ENCODE measurements at places on chromosomes 3 and 15.

DNA sequence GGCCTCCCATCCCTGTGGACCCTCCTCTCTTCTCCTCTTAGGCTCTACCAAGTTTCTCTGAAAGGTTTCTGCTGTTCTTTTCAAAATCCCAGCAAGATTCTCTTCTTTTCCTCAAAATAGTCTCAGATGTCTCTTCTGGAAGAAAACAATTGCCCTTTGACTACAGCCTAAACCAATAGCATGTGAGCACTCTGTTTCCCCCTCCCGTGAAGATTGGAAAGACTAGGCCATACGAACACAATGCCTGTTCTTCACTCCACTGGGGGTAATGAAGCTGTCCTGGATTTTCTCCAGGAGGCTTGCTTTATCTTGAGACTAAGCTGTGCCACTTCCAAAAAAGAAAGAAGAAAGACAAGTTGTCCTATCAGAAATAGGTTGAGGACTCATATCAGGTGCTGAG, 178.7 kb upstream of the MCTP2 start:
- DNase-seq: no peak

DNA sequence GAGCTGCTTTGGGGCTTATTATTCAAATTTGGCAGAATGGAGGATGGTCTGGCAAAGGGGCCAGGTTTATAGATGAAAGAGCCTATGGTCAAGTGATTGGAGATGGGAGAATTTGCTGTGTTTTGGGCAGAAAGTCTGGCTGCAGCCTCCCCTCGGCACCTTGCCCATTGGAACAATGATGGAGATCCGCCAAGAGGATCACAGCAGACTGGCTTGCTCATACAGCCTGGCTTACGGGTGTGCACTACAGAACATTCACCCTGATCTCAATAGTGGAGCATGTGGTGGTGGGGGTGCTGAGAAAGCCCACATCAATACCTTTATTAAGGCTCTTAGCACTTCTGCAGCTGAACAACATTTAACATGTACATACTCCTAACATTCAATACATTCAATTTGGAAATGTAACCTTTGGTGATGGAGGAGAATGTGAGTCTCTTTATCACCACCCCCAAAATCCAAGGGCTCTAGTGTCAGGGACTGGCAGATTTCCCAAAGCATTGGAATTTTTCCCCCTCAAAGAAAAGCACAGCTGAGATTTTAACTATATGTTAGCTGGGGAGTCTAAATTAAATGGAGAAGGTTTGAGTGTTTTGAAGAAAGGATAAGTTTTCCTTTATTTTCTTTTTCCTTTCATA, 118.4 kb upstream of the TMC3 start:
- peak; percentile 81 for DNase-seq

DNA sequence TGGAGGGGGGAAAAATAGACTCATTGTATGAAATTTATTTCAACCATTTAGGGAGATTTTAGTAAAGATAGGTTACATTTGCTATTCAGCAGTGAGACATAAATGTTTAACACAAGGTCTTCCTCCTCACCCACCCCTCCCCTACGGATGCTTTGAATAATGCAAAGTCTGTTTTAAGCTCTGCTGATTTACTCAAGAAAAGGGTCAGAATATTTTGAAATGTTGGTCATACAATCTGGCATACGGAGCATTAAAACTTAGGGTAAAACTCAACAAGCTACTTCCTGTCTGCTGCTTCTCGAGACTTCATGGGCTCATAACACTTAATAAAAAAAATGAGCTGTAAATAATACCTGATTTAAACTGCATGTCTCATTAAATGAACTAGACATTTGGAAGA, 156.3 kb downstream of the WNT5A start:
- DNase-seq: no peak

DNA sequence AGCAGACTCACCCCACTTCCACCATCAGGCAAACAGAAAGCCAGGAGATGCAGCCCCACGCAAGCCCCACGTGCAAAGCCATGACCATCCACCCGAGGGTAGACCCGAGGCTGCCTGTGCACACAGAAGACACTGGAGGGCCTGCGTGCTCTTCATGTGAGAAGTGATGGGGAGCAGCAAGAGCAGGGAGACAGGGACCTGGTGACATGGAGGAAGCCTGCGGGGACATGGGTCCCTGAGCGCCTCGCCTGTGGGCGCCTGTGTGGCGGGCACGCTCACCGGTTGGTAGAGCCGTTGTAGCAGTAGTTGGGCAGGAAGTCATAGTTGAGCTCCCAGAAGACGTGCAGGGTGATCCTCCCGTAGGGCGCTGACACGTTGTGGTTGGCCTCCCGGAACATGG, 65.0 kb downstream of the NIPA2 start:
- no peak for DNase-seq

DNA sequence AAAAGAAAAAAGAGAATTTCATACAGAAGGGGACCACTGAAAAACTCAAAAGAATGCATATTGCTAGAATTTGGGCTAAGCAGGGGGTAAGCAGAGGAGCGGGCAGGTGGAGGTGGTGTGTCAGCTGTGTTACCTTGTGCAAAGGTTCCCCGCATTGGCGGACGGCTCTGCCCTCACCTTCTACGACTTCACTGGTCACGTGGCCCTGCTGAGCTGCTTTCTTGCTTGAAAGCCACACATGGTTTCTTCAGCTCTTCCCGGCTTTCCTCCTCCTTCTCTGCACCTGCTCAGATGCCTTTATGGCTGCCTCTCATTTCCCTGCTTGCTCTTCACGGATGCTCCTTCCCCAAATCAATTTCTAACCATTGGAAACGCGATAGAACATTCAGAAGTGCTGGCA, 30.5 kb downstream of the FAH start:
- no peak for DNase-seq

GRCh38 chr15:85379403-85380131, 836 bp upstream of the AKAP13 start:
- DNase-seq: no peak

DNA sequence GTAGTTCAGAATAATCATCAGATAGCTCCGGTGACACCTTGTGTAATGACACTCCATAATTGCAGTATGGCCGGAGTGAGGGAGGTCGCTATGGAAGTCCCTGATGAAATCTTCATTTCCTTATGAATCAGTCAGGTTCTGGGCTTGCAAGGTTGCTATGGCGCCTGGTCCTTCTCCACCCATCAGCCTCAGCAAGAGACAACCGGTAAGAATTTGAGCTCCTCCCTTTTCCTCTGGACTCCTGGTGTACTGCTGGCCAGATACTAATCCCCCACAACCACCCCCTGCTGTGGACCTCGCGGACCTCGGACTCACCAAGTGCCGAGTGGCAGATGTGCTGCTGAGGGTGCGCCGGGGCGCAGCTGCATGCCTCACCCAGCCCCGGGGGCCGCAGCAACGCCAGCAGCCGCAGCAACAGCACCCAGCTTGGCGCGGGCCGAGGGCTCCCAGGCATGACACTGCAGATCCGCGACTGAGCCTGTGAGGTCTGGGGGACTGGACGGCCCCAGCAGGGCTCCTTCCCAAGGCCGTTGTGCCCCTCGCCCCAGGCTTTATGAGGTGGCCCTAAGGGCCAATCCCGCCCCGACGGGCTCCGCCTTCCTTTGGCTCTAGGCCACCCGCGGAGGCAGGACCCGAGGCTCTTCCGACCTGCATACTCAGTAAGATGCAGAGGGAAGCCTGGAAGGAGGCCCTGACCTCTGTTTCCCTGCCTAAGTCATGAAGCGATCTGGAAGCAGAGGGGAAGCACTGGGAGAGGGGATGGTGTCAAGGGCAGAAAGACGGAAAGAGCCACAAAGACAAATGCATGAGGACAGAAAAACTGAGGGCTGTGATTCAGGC, at the start of gene TIMP4:
Gene TIMP4, minus strand, starts transcription at position 526 of the 840 bp plus-strand sequence. Its CDS starts 72 bp downstream, at position 454.
- peak; percentile 68 for DNase-seq

- no peak for DNase-seq
Observed at GRCh38 chr3:44647771-44648170, 761 bp upstream of the ZNF35 start.
